ENCODE measurements at places on chromosomes 16 and 17. TPM values are rescaled to one million over a fixed set of nuclear protein-coding genes. Genes with fewer than 3 reads are reported as not detected.

DNA sequence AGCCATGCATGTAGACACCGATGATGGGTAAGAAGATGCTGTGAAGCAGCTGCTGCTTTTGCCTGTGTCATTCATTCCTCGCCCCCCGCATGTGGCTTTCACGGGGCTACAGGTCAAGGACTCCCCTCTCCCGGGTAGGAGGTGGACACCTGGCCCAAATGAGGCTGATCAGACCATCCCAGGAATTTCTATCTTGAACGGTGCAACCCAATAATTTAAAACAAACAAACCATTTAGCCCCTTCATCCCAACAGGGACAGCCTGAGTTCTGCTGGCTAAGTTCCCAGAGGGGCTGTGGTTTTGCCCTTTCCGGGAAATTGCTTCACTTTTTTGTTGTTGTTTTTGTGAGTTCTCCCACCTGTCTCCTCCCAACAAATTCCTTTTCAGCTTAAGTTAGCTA is 137.7 kb upstream of the CDH5 start:
- no peak for DNase-seq

GRCh38 chr16:1420111-1420539 is 422 bp downstream of the UQCC4 start:
- no peak for DNase-seq

GRCh38 chr16:67860589-67861398 is 12.1 kb upstream of the EDC4 start:
- DNase-seq, result no peak

GRCh38 chr17:43406676-43407645 is 8.2 kb downstream of the ARL4D start:
- no peak for DNase-seq

- DNase-seq, result no peak
Observed at GRCh38 chr17:67574658-67575293, 143.0 kb upstream of the NOL11 start.

DNA sequence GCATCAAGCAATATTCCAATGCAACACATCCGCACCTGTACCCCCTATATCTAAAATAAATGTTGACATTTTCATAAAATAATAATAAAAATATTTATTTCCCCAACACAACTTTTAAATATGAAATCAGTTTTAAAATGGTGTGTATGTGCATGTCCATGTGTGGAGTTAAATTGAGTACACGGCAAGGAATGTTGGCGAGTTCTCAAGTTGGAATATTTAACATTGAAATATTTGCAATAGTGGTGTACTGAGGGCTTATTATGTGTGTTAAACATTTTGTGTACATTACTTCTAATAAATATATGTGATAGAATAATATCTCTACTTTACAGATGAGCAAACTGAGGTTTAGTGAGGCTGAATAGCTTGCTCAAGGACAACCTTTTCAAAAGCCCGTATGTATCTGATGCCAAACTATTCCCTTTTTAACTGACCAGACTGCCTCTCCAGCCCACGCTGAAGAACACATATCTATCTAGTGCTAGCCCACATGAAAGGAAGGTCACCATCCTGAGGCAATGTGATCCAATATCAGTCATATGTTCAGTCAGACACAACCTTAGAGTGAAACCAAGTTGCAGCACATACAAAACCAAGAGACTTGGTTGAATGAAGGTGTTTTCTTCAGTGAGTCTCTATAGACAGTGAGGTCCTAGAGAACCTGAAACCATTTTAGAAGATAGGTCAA is 192.2 kb upstream of the CDH11 start:
- DNase-seq, result no peak

DNA sequence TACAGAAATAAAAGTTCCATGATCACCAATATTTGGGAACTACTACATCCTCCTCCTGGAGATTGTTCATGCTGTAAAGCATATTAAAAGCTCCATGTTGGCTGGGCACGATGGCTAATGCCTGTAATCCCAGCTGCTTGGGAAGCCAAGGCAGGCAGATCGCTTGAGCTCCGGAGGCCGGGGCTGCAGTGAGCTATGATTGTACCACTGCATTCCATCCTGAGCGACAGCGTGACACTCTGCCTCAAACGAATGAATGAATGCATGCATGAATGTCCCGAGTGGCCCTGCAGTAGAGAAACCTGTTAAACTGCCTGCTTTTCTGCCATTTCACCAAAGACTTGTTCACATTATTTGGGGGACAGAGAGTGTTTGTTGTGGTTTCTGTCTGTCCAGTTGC is 15.0 kb downstream of the CNEP1R1 start:
- DNase-seq, result no peak

GRCh38 chr16:89169778-89170177 is 1.8 kb upstream of the CDH15 start:
- no peak for DNase-seq

DNA sequence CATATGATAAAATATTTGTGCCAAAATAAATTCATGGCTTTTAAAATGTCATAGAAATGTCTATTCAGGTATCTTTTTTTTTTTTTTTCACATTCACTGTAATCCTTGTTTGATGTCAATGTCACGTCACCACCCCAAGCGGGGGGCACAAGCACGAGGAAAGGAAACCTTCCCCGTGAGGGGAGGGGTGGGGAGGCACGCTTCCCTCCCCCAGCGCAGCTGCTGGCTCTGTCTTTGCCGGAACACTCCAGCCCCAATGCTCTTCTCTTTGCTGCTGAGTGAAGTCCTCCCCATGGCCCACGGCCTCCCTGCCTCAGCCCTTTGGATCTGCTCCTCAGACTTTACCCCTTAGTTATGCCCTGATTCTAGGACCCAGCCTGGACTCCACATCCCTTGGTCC is 1.5 kb downstream of the SLC35G3 start:
- DNase-seq, result no peak

DNA sequence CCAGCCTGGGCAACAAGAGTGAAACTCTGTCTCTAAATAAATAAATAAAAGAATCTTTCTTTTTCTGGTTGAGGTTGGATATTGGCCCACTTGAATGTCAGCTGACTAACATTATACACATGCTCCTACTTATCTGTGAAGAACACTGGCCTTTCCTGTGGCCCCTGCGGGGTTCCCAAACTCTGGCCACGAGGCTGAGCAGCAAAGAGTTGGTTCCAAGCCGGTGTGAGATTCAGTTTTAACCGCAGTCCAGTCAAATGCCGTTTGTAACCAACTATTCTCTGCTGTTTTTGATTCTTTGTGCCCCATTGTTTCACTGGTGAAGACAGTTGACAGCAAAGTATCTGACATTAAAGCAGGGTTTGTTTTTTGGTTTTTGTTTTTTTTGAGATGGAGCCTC is 11.2 kb downstream of the ETV4 start:
- no peak for DNase-seq

DNA sequence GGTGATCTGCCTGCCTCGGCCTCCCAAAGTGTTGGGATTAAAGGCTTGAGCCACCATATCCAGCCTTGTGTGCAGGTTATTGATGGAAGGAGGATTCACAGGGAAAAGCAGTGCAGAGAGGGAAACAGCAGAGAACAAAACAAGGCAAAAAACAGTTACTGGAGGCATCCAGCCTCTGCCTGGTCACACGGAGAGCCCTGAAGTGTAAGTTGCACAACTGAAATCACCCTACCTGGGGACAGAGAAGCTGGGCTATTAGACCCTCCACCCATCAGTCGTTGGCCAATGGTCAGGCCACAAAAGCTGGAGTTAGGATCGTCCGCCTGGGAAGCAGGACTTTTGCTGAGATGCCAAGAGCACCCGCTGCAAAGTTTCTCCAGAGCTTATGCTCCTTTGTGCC is 57.9 kb upstream of the BCO1 start:
- DNase-seq, result no peak

DNA sequence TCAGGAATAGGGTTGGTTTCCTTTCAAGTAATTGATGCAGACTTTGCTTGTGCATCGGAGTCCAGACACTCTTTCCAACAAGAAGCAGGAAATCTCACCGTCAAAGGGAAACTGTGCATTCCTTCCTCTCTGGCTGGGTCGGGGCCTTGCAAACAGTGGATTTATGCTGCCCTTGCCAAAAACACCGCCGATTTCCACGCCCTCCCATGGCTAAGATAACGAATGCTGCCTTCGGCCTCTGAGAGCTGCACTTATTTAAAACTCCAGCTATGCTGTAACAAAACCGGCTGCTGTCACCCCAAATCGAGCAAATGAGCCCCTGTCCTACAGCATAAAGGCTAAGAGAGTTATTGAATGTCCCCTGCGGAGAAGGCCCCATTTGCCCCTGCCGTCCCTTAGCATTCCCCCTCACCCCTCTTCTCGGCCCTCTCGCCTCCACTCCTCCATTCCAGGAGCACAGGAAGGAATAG is 275.5 kb upstream of the IRX5 start:
- DNase-seq, result no peak

GRCh38 chr16:27967169-27967568 is 96.3 kb downstream of the GSG1L start:
- no peak for DNase-seq

The TBC1D3K gene
- total RNA-seq, result not detected

The DLX3 gene
- total RNA-seq, result 0.26 TPM

The VWA3A gene
- total RNA-seq, result 0.32 TPM

The KRT33B gene
- total RNA-seq, result not detected

The PRSS21 gene
- 4.4 TPM for total RNA-seq

Data from mucosa of gallbladder (tissue), 1 donor.